ENCODE measurements at places on chromosomes 1 and 21.

GRCh38 chr1:152786077-152786476 lies at the start of gene LCE1E:
Gene LCE1E, plus strand, starts transcription at chr1:152786257. Its CDS starts 1,043 bp downstream, at chr1:152787300.
- no peak for DNase-seq

DNA sequence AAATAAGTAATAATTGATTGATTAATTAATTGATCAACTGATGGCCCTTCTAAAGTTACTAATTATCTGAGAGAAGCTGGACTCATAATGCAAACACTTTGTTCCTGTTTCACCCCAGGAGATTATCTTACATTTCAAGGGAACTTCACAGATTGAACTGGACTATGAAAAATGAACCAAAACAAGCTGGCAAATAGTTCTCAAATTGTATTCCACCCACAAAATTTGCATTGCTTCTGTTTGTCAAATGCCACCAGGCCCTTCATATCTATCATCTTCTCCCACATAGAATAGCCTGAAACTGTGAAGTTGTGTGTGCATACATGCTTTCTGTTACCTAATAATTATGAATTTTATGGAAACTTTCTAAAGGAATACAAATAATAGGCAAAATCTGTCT lies 104.0 kb downstream of the ZNF281 start:
- no peak for DNase-seq

- no peak for DNase-seq
These were observed 79.6 kb downstream of the ZC3H11B start for GRCh38 chr1:219533280-219533679.

GRCh38 chr1:199247891-199248290 lies 609.1 kb downstream of the PTPRC start:
- no peak for DNase-seq

- DNase-seq: peak; percentile 75
These were observed 1.4 kb downstream of the NIT1 start for GRCh38 chr1:161119092-161119903.

GRCh38 chr1:46131093-46131492 lies 1.3 kb downstream of the PIK3R3 start:
- DNase-seq: peak; percentile 22

- no peak for DNase-seq
These were observed 90.4 kb downstream of the APP start for GRCh38 chr21:26080211-26080610.

GRCh38 chr1:244199902-244200301 lies 148.8 kb downstream of the ZBTB18 start:
- no peak for DNase-seq

DNA sequence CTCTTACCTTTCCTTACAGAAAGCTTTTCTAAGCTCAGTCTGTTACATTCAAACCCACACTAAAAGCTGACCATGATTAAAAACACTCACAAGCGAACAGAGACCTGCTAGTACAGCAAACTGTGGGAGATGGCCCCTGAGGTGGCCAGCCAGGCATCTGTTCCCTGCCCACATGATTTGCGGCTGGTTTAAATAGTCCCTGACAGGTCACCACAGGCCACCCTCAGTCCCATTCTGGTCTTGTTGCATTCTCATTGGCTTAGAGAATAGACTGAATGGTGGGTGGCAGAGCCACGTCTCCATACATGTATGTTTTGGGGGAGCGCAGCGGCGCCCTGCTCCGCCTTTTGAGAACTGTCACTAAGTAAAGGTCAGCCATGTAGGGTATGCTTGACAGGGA lies 2.3 kb upstream of the ACTA1 start:
- peak; percentile 54 for DNase-seq

DNA sequence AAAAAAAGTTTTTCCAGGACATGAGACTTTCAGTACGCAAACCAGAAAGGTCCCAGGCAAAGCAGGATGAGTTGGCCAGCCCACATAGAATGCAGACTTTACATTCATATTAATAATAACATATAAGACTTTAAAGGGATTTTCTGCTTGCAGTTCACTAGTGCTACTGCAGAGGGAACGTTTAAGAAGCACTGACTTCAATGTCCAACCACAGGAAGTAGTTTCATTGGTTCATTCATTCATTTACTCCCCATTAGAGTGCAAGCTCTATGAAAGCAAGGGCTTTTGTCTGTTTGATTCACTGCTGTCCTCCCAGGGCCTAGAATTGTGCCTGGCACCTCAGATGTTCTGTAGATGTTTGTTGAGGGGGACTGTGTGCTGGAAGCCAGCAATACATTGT lies 11.8 kb upstream of the SERINC2 start:
- DNase-seq: no peak

DNA sequence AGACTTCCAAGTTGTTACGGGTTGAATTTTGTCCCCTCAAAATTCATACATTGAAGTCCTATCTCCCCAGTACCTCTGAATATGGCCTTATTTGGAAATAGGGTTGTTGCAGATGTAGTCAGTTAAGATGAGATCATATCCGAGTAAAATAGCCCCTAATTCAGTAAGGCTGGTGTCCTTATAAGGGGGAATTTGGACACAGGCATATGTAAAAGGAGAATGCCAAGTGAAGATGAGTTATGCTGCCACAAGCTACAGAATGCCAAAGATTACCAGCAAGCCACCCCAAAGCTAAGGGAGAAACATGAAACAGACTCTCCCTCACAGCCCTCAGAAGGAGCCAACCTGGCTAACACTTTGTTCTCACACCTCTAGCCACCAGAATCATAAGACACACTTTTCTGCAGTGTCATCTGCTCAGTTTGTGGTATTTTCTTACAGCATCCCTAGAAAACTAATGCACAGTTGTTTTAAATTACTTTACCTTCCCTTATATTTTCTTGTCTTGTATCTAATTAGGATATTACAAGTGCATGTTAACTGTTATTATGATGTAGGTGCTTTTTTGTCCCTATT lies 43.3 kb upstream of the PRDX6 start:
- no peak for DNase-seq

DNA sequence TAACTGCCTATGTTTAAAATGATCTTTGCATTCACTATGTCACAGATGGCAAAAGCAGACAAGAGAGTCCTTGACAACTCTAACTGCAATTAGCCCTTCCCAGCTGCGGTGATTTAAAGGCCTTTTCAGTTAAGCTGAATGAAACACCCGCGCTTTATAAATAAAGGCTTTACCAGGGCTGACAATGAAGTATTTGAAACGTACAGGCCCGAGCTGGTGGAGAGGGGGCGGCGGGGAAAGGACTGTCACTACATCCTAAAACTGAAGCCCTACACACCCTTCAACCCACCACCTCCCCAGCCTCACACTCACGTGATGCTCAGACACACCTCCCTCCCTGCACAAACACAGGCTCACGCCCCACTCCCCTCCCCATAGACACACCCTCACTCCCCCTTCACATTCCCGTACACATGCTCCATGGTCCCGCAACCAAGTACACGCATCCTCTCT lies 45.5 kb downstream of the GRIK3 start:
- peak; percentile 41 for DNase-seq

- DNase-seq: no peak
These were observed 9.3 kb downstream of the PABPC4 start for GRCh38 chr1:39567302-39567701.

DNA sequence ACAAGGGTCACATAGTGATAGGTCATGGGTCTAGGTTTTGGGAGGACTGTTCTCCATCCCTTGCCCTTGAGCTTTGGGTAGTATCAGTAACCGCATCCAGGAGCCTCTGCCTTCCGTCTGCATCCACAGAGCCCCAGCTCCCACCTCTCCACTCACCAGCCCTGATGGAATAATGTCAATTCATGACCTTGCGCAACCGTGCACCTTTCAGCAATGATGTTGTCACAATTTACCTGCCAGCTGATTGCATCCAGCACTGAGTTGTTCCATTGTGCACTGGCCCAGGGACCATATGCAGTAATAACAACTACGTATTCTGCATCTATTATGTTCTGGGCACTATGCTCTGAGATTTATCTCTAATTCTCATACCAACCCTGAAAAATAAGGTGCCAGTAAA lies 1.4 kb downstream of the CAPN8 start:
- no peak for DNase-seq

GRCh38 chr1:31234123-31234708 lies 5.5 kb downstream of the NKAIN1 start:
- no peak for DNase-seq

DNA sequence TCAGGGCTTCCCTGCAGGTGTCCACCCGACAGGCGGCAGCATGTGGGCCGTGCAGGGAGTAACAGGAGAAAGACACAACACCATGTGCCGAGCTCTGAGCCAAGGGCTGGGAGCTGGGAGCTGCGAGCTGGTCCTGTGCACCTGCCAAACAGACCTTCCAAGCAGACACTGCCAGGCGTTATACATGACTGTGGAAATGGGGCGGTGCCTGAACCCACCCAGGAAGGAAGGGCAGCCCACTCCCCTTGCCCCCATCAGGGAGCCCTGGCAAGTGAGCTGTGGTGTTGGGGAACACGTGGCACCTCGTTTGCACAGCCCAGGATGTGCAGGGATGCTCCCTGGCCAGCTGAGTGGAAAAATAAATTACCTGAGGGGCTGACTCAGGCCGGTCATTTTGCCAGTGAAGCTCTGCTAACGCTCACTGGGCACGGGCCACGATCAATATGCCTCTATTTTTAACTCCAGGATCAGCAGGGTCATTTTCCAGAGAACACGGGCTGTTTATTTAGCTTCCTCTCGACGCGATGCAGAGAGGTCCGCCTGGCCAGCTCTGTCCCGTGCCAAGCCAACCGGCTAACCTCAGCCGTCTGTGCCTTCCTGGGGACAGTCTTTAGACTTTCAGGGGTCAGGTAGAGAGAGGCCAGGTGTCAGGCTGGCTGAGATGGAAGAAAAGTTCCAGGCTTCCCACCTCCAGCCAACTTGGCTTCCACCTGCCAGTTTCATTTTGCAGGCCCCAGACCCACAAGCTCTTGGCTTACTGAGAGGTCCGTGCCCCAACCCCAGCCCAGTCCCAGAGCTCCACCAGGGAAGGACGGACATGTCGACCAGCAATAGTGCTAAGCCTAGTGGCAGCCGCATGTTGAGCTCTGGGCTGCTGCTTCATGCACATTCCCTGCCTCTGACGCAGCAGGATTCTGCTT lies 196.7 kb upstream of the VAMP3 start:
- no peak for DNase-seq

DNA sequence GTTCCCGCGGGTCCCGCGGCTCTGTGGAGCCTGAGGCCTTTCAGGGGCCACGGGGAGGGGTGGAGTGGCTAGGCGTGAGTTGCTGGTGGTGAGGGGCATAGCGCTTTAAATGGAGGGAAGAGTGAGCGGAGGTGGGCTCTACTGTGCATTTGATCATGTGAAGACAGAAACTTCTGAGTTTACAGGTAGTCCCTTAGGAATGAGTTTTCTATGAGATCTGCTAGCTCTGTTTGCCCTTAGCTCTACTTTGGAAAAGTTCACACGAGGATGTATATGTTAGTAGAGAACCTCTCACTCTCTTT lies 593 bp downstream of the ST6GALNAC3 start:
- no peak for DNase-seq

GRCh38 chr1:2413495-2414296 lies 1.3 kb upstream of the PEX10 start:
- DNase-seq: peak; percentile 57

GRCh38 chr1:77539519-77540142 lies 142.8 kb downstream of the ZZZ3 start:
- peak; percentile 97 for DNase-seq

DNA sequence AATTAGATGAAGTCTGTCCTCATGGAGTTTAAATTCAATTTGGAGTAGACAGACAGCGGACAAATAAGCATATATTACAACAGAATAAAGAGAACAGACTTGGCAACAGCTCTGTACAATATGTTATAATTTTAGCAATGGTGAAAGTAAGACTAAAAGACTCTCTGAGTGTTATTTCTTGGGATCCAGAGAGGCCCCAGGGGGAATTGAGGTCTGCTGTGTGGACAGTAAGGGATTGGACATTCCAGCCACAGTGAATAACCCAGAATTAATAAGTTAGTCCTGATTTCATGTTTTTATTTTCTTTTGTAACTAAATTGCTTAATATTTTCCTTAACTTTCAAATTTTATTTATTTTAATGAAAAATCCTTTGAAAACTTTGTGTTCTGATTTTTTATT lies 101.7 kb downstream of the PATJ start:
- no peak for DNase-seq

- DNase-seq: no peak
These were observed 2.2 kb upstream of the ADAM30 start for GRCh38 chr1:119898530-119898929.

DNA sequence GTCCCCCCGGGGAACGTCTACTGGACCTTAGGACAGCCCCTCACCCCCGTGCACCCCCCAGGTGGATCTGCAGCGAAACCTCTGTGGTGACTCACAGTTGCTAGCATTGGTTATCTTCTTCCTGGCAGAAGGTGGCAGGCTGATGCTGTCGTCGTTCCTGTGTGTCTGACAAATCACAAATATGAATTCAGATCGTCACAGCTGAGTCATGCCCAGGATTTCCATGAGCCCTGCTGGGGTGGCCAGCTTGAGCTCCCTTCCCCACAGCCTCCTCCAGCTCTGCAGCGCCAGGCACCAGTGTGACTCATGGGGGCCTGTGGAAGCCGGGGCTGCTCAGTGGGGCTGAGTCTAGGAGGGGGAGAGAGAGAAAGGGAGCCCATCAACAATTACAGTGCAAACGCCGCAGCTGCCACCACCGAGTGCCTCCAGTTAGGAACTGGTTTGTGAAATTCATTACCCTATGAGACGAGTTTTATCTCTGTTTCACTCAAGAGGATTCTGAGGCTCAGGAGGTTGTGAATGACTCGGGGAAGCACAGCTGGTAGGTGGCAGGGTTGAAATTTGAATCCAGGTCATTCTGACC lies 197.9 kb downstream of the DYRK1A start:
- peak; percentile 60 for DNase-seq

GRCh38 chr1:156414461-156415064 lies 45.6 kb downstream of the RHBG start:
- no peak for DNase-seq

Data from NCI-H82 (cell line).